ENCODE measurements at places on chromosomes 7 and 10.

DNA sequence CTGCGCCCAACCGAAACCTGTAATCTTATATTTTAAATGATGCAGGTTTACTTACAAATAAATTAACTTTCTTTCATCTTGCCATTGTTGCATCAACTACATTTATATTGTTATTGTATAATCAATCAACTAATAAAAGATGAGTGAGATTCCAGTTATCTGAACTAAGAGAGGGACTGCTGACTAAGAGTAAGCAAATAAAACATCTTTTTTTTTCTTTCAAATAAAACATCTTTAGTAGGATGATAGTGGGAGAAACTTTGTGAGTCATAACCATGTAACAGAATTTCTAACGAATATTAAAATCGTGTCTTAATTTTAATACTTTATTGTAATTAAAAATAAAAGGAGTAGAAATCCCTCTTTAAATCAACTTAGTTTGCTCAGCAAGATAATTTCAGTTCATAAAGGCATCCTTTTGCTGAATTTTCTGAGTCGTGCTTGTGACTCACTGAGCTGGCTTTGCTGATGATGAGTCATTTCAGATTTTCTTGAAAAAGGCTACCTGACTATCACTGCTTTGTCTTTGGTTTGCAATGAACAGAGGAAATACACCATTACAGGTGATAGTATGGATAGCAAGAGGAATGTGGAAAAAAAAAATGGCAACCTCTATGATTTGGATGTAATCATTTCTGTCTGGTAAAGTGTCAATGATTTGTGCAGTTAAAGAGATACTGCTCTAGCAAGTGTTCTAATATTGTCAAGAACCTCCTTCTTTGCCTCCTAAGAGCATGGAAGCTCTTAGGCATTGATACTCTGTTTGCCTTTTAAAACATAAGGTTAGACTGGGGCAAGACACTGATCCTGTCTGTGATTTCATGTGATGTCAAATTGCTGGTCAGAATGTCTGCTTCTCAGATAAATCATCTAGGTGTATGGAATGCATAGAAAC is 119.5 kb downstream of the GPR158 start:
- DNase-seq = no peak

DNA sequence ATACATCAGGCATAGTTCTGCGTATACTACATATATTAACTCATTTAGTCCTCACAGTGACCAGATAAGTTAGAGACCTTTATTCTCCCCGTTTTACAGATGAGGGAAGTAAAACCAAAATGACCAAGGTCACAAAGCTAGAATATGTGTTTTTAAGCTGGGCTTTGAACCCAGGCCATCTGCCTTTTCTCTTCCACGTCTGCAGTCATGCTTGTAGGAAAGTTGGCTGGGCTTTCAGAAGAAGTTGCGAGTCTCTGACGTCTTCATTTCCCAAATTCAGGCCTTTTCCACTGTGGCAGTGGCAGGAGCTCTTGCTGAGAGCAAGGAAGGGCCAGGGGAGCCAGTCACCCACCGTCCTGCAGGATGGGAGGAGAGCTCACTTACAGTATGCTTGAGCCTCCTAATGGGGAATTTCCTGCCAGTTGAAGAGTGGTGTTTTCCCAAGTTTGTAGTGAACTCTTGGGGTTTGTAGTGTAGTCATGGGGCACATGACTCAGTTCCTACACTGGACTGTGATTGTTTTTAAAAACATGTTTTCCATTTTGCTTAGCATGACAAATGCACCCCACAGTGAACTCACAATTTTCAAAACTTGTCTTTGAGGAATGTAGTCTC is 34.2 kb downstream of the CYP17A1 start:
- no peak for DNase-seq

DNA sequence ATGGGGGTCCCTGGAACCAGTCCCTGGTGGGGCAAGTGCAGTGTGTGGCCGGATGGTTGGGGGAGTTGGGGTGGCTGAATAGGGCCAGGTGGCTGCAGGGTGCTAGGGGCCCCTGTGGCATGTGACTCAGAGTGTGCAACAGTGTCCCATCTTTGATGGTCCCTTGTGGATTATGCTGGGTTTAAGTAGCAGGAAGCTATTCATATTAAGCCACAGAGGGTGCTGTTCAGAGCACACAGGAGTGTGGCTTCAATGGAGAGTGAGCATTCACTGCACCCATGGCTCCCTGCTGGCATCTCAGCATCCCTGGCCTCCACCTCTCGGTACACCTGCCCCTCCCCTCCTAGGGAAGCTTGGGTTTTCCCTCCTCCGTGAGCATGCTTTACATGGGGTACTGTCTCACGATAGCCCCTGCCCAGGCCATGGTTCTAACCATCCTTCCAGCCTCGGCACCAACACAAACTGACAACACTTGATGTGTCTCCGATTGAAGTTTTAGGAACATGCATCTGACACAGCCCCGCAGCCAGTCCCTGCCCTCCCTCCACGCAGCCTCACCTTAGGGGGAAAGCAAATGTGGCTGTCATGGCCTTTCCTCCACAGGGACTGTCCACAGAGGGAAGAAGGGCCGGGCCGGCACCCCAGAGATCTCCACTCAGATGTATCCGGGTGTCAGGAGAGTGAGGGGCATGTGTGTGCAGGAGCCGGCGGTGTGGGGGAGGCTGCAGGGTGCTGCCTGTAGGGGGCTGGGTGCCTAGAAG is 30.4 kb upstream of the PPIF start:
- DNase-seq = no peak

DNA sequence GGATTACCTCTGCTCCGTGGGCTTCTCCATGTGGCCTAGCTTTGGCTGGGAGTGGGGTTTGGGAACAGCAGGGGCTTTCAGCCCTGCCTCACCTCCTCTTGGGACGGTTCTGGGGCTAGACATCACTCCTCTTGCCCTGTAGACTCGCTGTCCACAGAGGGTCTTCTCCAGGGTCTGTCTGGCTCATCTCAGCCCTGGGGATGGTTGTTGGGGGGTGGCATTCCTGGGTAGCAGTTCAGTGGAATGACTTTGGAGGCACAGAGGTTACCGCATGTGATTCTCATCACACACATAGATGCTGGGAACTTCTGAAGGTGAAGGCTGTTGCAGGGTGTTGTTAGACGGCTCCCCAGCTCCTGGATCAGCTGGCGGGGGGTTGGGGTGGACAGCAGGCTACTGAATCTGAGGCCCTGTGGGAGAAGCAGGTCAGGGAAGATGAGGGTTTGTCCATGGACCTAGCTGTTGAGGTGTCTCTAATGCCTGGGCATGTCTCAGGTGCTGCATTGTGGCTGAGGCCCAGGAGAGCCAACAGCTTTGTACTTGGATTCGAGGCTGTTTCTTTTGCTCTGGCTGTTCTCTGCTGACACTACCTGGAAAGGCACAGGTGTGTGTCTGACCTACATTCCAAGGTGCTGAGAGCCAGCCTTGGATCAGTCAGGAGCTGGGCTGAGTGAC is 23.8 kb downstream of the RAMP3 start:
- DNase-seq = no peak

- DNase-seq = no peak
Observed at GRCh38 chr7:78443811-78444210, 645.2 kb downstream of the PHTF2 start.

All from hematopoietic multipotent progenitor cell treated with erythropoietin and hydrocortisone succinate and interleukin-3 and kit ligand, for 15 days (in vitro differentiated cells).